Gastrocnemius medialis (tissue), 4 donors: ENCODE measurements at places on chromosomes 1 and 21. TPM values are rescaled to one million over a fixed set of nuclear protein-coding genes. Genes with fewer than 3 reads are reported as not detected.

The PPCS gene
- 55.1 TPM for total RNA-seq

The GGPS1 gene
- 20.4 TPM for total RNA-seq

The FRRS1 gene
- total RNA-seq, result 2.5 TPM

The RNU1-1 gene
- not detected for total RNA-seq

The ADAMTS5 gene
- 4.3 TPM for total RNA-seq

The CCDC190 gene
- not detected for total RNA-seq
